ENCODE measurements at places on chromosomes 16 and 17.

- no peak for DNase-seq
Observed at GRCh38 chr16:80628254-80628653, 87.5 kb downstream of the DYNLRB2 start.

GRCh38 chr17:55845385-55845784 is 94.5 kb downstream of the PCTP start:
- peak; percentile 45 for DNase-seq

DNA sequence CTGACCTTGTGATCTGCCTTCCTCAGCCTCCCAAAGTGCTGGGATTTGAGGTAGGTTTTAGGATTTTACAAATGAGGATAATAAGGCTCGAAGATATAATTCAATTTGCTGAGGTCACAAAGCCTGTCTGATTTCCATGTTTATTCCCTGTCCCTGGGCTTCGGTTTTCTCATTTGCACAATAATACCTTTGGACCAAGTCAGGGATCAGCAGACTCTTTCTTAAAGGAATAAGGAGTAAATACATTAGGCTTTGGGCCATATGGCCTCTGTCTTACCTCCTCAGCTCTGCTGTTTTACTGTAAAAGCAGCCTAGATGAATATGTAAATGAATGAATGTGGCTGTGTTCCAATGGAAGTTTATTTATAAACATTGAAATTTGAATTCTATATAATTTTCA is 442.8 kb downstream of the HS3ST4 start:
- DNase-seq = no peak

DNA sequence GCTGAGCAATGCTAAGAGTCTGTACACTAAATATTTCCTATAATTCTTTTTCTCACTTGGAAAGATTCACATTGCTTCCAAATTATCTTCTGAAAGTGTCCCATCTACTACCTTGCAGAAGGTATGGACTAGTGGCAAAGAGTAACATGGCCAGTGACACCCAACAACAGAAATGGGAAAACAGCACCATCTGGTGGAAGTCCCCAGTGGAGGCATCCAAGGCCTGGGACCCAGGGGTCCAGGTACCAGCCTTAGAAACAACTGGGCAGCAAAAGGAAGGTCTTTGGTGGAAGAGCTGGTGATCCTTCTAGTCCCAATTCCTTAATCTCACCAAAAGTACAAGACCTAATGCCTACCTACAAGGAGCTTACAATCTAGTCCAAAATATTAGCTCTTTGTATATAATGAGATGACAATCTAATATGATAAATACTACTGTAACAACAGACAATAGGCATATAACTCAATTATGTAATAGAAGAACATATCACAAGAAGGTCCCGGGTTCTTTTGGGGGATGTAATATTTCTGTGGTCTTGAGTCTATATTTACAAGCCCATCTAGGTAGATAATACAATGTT is 55.3 kb downstream of the SKAP1 start:
- peak; percentile 6 for DNase-seq

GRCh38 chr17:82320956-82321927 is 3.8 kb upstream of the CD7 start:
- no peak for DNase-seq

GRCh38 chr17:78818932-78819331 is 21.7 kb downstream of the USP36 start:
- no peak for DNase-seq

GRCh38 chr16:71878911-71879310 is 5.1 kb downstream of the ZNF821 start:
- no peak for DNase-seq

GRCh38 chr16:4426021-4426684 is 485 bp downstream of the DNAJA3 start:
- DNase-seq = no peak

- no peak for DNase-seq
Observed at GRCh38 chr16:81782236-81782635, 3.1 kb downstream of the PLCG2 start.

DNA sequence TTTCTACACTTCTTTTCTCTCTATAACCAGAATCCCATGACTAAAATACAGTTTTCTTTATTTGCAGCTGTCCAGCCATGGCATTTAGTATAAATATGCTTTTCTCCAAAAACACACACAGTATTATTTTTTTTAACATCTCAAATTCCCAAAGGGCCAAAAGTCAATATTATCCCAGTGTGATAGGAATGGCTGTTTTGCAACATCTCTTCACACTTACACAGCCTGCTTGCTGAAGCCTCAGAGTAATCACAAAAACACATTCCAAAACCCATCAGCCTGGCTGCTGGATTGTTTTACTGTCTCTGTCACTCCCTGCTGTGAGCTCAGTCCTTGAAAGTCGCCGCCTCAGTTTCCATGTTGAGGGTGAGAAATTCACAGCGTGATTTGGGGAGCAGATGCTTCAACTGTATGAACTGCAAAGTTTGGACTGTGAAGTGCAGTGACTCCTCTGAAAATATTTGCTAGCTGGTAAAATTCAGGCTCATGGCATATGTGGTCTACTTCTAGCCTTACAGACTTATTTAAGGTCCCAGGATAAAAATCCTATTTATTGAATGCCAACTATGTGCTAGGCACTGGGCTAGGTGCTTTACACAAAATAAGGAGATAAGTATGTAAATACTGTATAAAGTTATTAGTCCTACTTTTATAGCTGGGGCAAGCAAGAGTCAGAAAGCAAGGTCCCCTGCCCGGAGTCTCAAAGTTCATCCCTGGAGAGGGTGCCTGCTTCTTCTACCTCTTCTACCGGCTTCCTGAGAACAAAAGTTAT is 116.5 kb downstream of the SOCS1 start:
- no peak for DNase-seq

DNA sequence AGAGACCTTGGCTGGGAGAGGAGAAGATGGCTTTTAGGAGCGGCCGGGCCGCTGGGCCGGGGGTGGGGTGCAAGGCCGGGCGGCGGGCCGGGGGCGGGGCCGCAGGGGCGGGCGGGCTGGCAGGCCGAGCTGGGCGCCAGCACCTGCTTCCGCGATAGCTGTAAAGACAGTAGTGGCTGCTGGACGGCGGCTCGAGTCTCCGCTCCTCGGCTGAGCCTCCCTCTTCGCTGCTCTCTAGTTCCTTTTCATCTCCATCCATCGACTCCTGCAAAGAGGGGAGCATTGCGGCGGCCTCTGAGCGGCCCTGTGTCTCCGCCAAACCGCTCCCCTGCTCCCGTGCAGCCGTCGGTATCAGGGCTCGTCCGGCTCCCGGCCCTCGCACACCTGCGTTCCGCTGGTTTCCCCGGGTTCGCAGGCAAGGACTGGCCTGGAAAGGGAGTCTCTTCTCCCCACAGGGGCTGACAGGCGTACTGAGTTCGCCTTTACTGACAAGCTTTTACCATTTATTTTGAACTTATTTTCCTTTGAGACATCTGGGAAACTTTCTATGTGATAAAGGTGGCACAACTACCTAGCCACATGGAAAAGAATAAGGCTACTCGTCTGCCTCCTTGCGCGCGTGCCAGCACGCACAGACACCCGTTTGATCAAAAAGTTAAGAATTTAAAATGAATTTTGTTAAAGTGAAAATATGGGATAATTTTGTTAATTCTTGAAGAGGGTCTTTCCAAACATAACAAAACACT is at the start of gene C17orf75:
TSS of gene C17orf75 (minus strand) at position 317 of the 746 bp plus-strand sequence. CDS start at position 283, 34 bp downstream.
- peak; percentile 87 for DNase-seq

DNA sequence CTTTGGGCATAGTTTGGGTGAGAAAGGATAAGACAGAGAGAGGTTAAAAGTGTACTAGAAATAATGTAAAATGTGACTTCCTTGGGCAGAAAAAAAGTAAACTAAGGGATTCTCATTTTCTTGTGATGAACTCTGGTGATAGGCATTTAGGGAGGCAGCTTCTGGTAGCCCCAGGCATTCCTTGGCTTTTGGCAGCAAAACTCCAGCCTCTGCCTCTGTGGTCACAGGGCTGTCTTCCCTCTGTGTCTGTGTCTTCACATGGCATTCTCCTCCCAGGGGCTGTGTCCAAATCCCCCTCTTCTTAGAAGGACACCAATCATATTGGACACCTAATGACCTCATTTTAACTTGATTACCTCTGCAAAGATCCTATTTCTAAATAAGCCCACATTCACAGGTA is 54.7 kb downstream of the HS3ST3B1 start:
- no peak for DNase-seq

DNA sequence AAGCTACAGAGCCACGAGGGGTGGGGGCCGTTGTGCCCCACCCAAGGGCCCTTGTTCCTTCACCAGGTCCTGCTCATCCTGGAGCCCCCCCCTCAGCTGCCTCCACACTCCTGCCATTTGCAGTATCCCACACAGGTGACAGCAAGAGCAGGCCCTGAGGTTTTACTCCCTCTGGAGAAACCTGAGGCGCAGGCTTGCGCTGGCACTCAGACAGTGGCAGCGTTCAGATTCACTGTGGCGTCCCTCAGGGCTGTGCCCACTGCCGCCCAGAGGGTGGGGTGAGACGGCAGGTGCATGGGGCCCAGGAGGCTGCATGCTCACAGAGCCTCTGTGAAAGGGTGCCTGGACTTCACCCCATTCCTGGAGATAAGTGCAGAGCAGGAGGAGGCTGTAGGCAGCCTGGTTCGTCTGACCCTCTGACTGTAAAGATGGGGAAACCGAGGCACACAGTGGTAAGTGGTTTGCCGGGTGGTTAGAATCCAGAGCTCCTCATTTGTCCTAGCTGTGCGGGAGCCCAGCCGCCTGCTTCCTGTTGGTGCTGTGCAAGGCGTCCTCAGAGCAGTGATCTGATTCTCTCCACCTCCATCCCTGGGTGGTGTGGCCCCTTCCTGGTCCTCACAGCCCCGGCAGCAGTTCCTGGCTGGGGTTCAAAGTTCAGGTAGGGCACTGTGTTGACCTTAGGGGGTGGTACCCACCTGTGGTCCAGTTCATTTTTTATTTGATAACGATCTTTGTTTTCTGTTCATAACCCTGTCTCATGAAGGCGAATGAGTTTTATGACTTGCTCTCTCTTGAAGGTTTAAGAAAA is 1.6 kb downstream of the SPIRE2 start:
- DNase-seq = no peak

DNA sequence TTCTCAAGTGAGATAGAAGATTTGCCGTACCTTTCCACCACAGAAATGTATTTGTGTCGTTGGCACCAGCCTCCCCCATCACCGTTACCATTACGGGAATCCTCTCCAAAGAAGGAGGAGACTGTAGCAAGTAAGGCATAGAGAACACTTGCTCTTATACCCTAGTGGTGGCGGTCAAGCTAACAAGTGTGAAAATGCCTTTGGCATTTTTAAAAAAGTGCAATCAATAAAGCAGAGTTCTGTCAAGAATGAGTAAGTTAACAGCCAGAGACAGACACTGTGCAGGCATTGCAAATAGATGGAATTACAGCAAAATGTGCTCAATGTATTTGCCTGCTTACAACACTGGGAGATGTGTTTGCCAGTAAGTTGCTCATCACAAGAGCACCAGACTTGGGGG is 7.7 kb downstream of the MSL1 start:
- DNase-seq = no peak

- DNase-seq = no peak
Observed at GRCh38 chr17:64520359-64520758, 13.6 kb downstream of the CEP95 start.

DNA sequence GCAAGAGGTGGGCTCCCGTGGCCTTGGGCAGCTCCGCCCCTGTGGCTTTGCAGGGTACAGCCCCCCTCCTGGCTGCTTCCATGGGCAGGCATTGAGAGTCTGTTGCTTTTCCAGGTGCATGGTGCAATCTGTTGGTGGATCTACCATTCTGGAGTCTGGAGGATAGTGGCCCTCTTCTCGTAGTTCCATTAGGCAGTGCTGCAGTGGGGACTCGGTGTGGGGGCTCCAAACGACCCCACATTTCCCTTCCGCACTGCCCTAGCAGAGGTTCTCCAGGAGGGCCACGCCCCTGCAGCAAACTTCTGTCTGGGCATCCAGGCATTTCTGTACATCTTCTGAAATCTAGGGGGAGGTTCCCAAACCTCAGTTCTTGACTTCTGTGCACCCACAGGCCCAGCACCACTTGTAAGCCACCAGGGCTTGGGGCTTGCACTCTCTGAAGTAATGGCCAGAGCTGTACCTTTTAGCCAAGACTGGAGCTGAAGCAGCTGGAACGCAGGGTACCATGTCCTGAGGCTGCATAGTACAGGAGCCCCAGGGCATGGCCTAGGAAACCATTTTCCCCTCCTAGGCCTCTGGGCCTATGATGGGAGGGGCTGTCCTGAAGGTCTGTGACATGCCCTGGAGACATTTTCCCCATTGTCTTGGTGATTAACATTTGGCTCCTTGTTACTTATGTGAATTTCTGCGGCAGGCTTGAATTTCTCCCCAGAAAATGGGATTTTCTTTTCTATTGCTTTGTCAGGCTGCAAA is 6.0 kb downstream of the PRKAR1A start:
- no peak for DNase-seq

DNA sequence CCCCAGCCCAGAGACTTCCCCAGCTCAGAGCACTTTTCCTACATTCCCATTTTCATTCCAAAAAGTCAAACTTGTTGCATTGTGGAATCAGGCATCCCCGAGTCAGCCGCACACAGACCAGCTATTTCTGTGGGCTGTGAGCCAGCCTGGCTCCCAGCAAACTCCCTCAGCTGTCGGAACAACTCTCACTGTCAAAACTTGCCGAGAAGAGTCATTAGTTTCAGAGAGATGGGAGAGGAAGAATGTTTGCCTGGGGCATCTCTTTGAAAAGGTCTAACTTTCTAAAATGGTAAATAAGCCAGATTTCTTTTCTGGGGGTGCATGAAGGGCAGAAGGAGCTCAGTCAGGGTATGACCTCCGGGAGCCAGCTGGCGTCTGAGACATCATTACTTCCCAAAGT is 280.0 kb downstream of the TMEM114 start:
- no peak for DNase-seq

- no peak for DNase-seq
Observed at GRCh38 chr17:56707312-56708219, 114.1 kb downstream of the NOG start.

GRCh38 chr17:80790981-80791742 is 200.5 kb upstream of the CHMP6 start:
- no peak for DNase-seq

DNA sequence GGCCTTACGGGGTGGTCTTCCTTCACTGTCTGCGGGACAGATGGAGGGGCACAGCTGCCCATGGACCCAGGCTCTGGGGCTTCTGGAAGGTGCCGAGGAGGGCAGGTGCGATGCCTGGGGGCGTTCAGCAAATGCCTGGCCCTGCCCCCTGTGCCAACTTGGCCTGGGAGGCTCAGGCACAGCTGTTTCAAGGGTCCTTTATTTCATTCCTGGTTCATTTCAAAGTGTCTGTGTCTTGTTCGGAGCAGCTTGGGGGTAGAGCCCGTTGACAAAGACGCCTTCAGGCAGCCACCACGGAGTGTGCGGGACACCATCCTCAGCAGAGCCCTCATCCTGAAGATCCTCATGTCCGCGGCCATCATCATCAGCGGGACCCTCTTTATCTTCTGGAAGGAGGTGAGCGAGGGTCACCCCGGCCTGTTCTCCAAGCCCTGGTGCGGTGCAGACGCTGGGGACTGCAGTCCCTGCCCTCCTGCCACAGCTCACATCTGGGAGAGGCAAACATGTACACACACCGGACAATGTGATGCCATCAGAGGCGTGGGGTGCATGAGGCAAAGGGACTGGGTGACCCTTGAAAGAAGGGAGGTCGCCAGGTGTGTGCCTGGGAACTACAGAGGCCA is 43.9 kb downstream of the MEAK7 start:
- DNase-seq = no peak
